T-helper 17 cell (primary cell): ENCODE measurements at places on chromosomes 7 and 10. TPM values are rescaled to one million over a fixed set of nuclear protein-coding genes. Genes with fewer than 3 reads are reported as not detected.

Gene OR2A7
- 1.2 TPM for total RNA-seq

Gene HOXA6
- not detected for total RNA-seq

Gene STAG3
- 4.8 TPM for total RNA-seq

Gene NODAL
- not detected for total RNA-seq

Gene STEAP4
- 0.42 TPM for total RNA-seq

Gene NHLRC2
- total RNA-seq, result 9.0 TPM

Gene PDE6C
- not detected for total RNA-seq

Gene BAMBI
- total RNA-seq, result 4.1 TPM

Gene PBLD
- total RNA-seq, result 1.9 TPM

Gene TMEM229A
- total RNA-seq, result not detected

Gene PKD2L1
- 0.80 TPM for total RNA-seq

Gene GJC3
- total RNA-seq, result not detected

Gene WNT8B
- not detected for total RNA-seq

Gene RPS24
- 1,284 TPM for total RNA-seq

Gene CUZD1
- 0.73 TPM for total RNA-seq

Gene SLC26A5
- total RNA-seq, result not detected

Gene NOS3
- total RNA-seq, result 9.4 TPM

Gene CALHM1
- total RNA-seq, result not detected

Gene CLRN3
- not detected for total RNA-seq

Gene GPR158
- not detected for total RNA-seq

Gene LIPF
- total RNA-seq, result not detected

Gene LRGUK
- 0.57 TPM for total RNA-seq

Gene SPDYE5
- not detected for total RNA-seq

Gene OR2A25
- not detected for total RNA-seq

Gene SBDS
- total RNA-seq, result 323 TPM

Gene MRC1
- total RNA-seq, result 0.39 TPM

Gene INA
- total RNA-seq, result not detected

Gene MEOX2
- not detected for total RNA-seq

Gene C10orf67
- not detected for total RNA-seq

Gene GIMAP1
- 14.1 TPM for total RNA-seq

Gene IDI1
- total RNA-seq, result 116 TPM

Gene GRID1
- not detected for total RNA-seq

Gene PDGFA
- total RNA-seq, result 20.2 TPM

Gene HOXA13
- not detected for total RNA-seq

Gene SCIN
- total RNA-seq, result not detected

Gene WASHC2A
- total RNA-seq, result 56.3 TPM

Gene TMEM254
- 11.3 TPM for total RNA-seq

Gene CHST12
- 19.5 TPM for total RNA-seq

Gene SPRN
- not detected for total RNA-seq

Gene SLC26A4
- total RNA-seq, result 0.21 TPM

Gene CNPY4
- total RNA-seq, result 22.5 TPM

Gene KAZALD1
- not detected for total RNA-seq

Gene MKX
- total RNA-seq, result not detected

Gene CPN1
- not detected for total RNA-seq

Gene MOGAT3
- not detected for total RNA-seq

Gene PRSS37
- total RNA-seq, result not detected

Gene SORBS1
- total RNA-seq, result 2.5 TPM

Gene CNPY1
- not detected for total RNA-seq

Gene TET1
- 2.8 TPM for total RNA-seq

Gene CALY
- total RNA-seq, result 1.9 TPM

Gene TUBB8
- total RNA-seq, result not detected

Gene HABP2
- not detected for total RNA-seq
